IMR-90 (cell line): ENCODE measurements at places on chromosomes 6 and 20. TPM values are rescaled to one million over a fixed set of nuclear protein-coding genes. Genes with fewer than 3 reads are reported as not detected.

DNA sequence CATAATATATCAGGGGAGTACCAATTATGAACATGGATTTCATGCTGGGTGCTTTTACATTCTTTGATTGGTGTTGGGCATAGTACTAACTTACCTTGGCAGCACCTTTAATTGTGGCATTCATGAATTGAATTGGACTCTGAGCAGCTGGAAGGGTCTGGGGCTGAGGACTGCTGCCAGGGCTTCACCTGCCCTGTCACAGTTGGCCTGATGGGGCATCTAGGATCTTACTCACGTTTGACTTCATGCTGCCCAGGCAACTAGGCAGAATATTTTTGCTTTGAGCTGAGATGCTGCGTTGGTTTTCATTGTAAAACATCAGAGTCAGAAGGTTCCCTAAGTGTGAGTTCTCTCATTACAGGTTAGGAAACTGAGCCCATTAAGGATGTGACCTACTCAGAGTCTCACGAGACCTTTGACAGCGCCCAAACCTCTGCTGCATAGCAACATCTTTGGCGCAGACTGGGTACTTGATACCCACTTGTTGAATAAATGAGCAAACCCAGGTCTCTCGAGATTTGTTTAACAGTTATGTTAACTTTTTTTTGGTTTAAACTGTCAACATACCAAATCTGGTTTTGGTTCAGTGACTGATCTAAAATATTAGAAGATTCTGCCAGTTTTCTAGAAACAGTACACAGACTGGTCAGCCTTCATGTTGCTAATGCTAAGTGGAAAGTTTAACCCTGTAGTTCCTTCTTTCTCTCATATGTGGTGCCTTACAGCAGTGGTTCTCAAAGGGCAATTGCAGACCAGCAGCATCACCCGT lies 104.9 kb downstream of the TCP11 start:
- H3K36me3 ChIP-seq: peaks cover 1% of the 10 kb centered on the region; the same call in 1 of the 2 replicates
- no peak overlapping the region for H3K27ac ChIP-seq
- DNase-seq: no peak
- no peak overlapping the region for H3K4me3 ChIP-seq

- no peak overlapping the region for H3K27ac ChIP-seq
- DNase-seq: peak; percentile 88
- no peaks in the 10 kb centered on the region for H3K4me1 ChIP-seq
- H3K36me3 ChIP-seq: no peaks in the 10 kb centered on the region
Observed at GRCh38 chr6:80767808-80768207, 661.3 kb downstream of the BCKDHB start.

GRCh38 chr6:30615219-30615957 lies 1.7 kb downstream of the PPP1R10 start:
- peak overlapping the region; percentile 73 for H3K4me3 ChIP-seq
- H3K36me3 ChIP-seq: peaks cover 17% of the 10 kb centered on the region
- no peaks in the 10 kb centered on the region for H3K27me3 ChIP-seq
- peak overlapping the region; percentile 91 for H3K27ac ChIP-seq
- H3K4me1 ChIP-seq: peaks cover 8% of the 10 kb centered on the region

DNA sequence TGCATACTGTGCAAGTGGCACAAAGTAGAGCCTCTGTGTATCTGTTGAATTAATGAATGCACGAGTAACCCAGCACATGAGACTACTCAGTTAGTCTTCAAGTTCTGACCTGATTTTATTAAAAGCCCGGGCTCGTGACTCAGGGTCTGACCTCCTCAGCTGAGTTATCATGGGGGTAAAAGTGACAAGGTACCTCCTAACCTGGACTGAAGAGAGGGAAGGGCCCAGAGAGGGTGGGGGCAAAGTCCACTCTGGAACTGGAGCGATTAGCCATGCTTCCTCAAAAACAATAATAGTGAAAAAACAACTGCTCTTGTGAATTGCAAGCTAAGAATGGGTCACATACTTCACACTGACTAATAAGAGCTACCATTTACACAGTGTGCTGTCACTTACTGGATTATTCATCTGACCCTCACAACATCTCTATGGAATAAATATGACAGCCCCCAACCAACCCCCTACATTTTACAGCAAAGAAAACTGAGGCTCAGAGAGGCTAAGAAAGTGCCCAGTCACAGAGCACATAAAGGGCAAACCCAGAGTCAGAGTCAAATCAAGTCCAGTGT lies 26.7 kb downstream of the TRERF1 start:
- H3K4me1 ChIP-seq: peaks cover 12% of the 10 kb centered on the region
- H3K4me3 ChIP-seq: no peak overlapping the region
- no peak overlapping the region for H3K27ac ChIP-seq

- no peak overlapping the region for H3K27ac ChIP-seq
- H3K36me3 ChIP-seq: no peaks in the 10 kb centered on the region
- H3K4me1 ChIP-seq: no peaks in the 10 kb centered on the region
- no peaks in the 10 kb centered on the region for H3K27me3 ChIP-seq
- peak; percentile 59 for DNase-seq
Observed at GRCh38 chr6:82040405-82041221, 206.9 kb downstream of the IBTK start.

- peak overlapping the region; percentile 90 for H3K27ac ChIP-seq
- no peak for DNase-seq
- H3K27me3 ChIP-seq: peaks cover 3% of the 10 kb centered on the region; the same call in 1 of the 2 replicates
- peak overlapping the region; percentile 79 for H3K4me3 ChIP-seq
- peaks cover 12% of the 10 kb centered on the region for H3K4me1 ChIP-seq
Observed at GRCh38 chr20:651713-652614, 1.0 kb downstream of the SRXN1 start.

DNA sequence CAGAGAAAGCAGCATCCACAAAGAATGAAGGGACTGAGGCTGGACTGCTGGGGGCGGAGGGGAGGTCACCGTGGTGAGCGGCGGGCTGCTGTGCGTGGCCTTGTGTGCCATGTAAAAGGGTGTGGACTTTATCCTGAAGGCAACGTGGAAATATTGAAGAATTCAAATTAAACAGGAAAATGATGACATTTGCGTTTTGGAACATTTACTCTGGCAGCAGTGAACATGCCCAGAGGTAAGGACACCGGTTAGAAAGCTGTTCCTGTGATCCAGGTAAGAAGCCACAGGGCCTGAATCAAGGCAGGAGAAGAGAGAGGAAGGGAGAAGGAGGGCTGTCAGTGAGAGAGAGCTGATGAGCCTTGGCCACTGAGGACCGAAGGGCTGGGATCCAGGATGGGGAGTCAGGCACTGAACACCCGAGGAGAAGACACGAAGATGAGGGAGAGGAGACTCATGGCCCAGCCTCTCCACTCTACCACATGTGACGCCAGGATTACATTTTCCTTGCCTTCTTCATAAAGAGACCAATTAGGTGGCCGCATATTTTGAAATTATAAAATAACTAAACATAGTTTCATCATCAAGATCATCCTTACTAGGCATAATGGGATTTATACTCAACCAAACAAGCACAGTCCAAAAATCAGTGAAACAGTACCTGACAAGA lies 58.4 kb downstream of the TRAM2 start:
- H3K27ac ChIP-seq: peak overlapping the region; percentile 90
- no peaks in the 10 kb centered on the region for H3K27me3 ChIP-seq
- peaks cover 49% of the 10 kb centered on the region for H3K4me1 ChIP-seq
- DNase-seq: no peak
- H3K36me3 ChIP-seq: peaks cover 27% of the 10 kb centered on the region

DNA sequence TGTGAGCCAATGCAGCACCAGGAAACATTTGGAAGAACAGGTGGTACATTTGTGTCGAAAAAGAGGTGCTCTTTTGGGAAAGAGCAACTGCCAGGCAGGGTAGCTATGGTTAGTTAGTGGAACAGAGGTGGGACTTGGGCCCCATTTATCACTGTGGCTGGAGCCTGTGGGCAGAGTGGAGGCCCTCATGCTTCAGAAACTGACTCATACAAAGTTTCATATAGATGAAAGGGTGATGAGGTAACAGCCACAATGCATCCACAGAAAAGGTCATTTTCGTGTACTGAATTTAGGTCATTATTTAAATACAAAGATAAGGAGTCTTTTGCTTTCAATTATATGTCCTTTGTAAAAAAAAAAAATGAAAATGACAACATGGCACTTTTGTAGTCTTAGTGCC lies 76.4 kb upstream of the HS3ST5 start:
- no peaks in the 10 kb centered on the region for H3K36me3 ChIP-seq
- no peaks in the 10 kb centered on the region for H3K4me1 ChIP-seq
- no peak overlapping the region for H3K4me3 ChIP-seq
- H3K27ac ChIP-seq: no peak overlapping the region
- H3K27me3 ChIP-seq: no peaks in the 10 kb centered on the region
- no peak for DNase-seq

DNA sequence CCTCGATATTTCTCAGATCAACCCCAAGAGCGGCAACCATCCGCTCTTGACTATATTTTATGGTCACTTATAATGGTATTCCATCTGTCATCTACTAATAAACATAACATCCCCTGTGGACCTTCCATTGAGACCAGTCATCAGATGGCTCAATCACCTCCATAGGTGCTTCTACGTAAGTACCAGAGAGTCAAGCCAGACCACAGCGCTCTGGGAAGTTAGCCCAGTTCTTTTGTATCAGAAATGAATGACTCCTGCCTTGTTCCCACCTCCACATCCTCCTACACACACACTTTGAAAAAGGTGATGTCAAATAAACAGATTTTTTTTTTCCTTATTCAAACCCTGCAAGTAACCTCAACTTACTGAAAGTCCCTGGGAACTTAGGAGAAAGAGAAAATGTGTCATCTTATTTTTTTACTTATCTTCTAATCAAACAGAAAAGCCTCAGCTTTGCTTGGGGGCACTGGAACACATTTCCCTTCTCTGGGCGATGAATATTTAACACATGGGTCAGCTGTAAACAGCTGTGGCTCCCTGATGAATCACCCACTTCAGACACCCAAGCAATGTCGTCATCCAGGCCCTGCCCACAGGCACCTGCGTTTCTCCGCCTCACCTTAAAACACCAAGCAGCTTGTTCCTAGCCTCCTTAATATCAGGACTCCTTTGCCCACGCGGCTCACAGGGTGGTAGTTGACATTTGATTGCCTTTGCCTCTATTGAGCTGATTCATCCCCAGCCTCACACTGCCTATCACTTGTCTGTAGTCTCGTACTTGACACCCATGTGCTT lies 121.4 kb upstream of the LY86 start:
- H3K4me1 ChIP-seq: no peaks in the 10 kb centered on the region
- H3K27ac ChIP-seq: no peak overlapping the region
- no peak for DNase-seq
- no peaks in the 10 kb centered on the region for H3K27me3 ChIP-seq
- no peak overlapping the region for H3K4me3 ChIP-seq
- no peaks in the 10 kb centered on the region for H3K36me3 ChIP-seq

GRCh38 chr20:62120365-62120762 lies 1.9 kb upstream of the LSM14B start:
- H3K36me3 ChIP-seq: peaks cover 8% of the 10 kb centered on the region
- DNase-seq: no peak
- H3K27me3 ChIP-seq: peaks cover 28% of the 10 kb centered on the region
- H3K4me3 ChIP-seq: no peak overlapping the region
- H3K4me1 ChIP-seq: peaks cover 11% of the 10 kb centered on the region

The CITED2 gene
- total RNA-seq: 163 and 266 TPM in 2 replicates

The MLN gene
- total RNA-seq: not detected in 2 replicates

The MEP1A gene
- not detected in 2 replicates for total RNA-seq

The CALHM4 gene
- total RNA-seq: not detected in 2 replicates

The C6orf163 gene
- total RNA-seq: 0.90 and 1.7 TPM in 2 replicates

The RNF144B gene
- 2.7 and 2.8 TPM in 2 replicates for total RNA-seq
